Caki2 (cell line): ENCODE measurements at places on chromosomes 12 and 14. TPM values are rescaled to one million over a fixed set of nuclear protein-coding genes. Genes with fewer than 3 reads are reported as not detected.

GRCh38 chr12:82207556-82207955 is 150.6 kb downstream of the CCDC59 start:
- DNase-seq, result no peak

DNA sequence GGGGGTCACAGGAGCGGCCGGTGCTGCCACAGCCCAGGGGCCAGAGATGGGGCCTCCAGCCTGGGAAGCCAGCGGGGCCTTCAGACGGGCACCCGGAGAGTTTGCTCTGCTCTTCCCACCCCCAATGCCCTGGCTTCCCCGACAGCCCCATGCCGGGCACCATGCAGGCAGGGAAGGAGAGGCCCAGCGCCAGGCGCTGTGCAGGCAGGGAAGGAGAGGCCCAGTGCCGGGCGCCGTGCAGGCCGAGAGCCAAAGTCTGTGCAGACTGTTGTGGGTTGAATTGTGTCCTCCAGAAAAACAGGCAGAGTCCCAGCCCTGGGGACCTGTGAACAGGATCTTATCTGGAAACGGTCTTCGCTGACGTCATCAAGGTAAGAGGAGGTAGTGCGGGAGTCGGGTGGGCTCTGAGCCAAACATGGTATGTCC is 34.3 kb downstream of the GALNT9 start:
- no peak for DNase-seq

- no peak for DNase-seq
Observed at GRCh38 chr12:46944771-46945170, 119.0 kb upstream of the SLC38A4 start.

DNA sequence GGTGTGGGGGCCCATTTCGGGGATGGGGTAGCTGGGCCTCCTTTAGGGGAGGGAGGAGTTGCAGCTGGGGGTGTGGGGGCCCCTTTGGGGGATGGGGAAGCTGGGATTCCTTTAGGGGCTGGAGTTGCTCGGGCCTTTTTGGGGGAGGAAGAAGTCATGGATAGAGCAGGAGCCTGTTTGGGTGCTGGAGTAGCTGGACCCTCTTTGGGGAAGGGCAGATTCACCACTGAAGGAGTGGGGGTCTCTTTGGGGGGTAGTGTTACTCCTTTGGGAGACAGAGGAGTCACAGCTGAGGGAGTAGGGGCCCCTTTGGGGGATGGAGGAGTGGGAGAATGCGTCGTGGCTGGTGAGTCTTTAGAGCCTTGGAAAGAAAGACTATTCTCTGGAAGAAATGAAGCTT is 6.5 kb downstream of the NACA start:
- no peak for DNase-seq

- DNase-seq, result no peak
Observed at GRCh38 chr12:83005534-83006197, 319.0 kb downstream of the TMTC2 start.

GRCh38 chr14:100348253-100348729 is 25.2 kb downstream of the SLC25A47 start:
- no peak for DNase-seq

DNA sequence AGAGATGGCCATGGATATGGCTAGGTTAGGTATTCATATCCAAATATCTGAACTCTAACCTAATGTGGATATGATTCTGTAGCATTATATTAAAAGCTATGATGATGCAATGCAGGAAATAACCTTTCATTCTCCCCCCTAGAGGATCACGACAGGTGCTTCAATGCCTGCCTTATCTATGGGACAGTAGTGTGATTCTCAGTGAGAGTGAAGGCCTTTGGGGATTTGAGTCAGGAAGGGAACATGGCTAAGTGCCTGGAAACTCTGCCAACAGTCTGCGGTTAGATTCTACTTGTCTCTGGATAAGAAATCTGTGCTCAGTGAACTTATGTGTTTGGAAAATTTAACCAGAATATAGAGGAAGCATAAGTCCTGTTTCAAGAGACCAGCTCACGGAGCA is 81.8 kb downstream of the SLC38A1 start:
- no peak for DNase-seq

- peak; percentile 78 for DNase-seq
Observed at GRCh38 chr12:132284071-132284826, 45.1 kb downstream of the GALNT9 start.

Gene OS9
- total RNA-seq, result 185 and 187 TPM in 2 replicates

Gene FGD4
- total RNA-seq, result 13.9 and 16.4 TPM in 2 replicates

Gene DGLUCY
- total RNA-seq, result 15.5 and 25.5 TPM in 2 replicates

Gene KRT86
- total RNA-seq, result 8.7 and 14.5 TPM in 2 replicates

Gene CISTR
- not detected in 2 replicates for total RNA-seq

Gene KRT75
- total RNA-seq, result not detected in 2 replicates
